ENCODE measurements at places on chromosomes 4 and X.
A peak's percentile ranks its signal among the peaks of the same experiment; 100 is the strongest.

DNA sequence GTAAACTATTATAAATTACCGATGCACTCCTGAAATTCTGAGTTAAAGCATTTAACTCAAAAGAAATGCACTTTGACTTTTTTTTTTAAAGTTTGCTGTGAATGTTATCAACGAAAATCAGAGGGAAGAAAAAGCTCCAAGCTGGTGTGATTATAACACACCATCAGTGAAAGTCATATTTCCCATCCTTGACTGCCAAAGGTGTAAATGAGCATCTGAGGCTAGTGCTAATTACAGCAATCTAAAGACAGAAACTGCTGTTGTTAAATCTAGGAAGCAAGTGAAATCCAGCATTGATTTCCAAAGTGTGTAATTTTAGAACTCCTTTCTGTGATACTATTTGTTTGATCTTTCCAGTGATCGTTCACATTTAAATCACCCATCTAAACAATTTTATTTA is 1538.8 kb downstream of the TECRL start:
- no peaks in the 10 kb centered on the region for H3K4me1 ChIP-seq
- no peak overlapping the region for H3K27ac ChIP-seq
- no peaks in the 10 kb centered on the region for H3K36me3 ChIP-seq
- no peak for DNase-seq

DNA sequence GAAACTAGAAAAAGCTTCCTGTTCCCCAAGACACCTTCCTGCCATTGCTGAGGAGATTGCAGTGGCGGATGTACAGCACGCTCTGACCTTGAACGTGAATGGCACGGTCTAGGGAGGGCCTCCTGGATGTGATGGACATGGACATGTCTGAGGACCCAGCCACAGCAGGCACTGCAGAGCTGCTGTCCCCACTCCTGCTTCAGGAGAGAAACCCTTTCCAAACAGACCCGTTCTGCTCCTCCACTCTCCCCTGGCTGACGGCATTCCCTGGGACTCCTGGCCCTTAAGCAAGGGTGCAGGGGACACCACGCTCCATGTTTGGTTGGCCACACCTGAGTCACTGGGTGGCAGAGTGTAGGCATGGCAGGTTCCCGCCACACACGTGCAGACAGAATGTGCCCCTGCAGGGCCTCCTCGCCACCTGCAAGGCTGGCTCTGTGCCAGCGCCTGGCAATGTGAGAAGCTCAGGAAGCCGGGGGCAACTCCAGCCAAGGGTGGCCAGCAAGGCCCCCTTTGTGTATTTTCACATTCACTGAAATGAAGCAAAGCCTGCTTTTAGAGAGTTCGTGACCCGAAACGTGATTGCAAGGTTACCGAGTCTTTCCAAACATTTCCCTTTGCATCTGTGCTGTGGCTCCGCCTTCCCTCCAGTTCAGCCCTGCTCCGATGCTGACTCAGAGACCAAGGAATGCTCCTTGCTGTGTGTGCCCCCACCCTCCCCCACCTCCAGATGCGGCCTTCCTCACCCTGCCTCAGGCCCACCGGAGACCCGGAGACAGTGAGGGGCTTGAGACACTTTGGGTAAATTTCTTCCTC is 46.1 kb downstream of the HTRA3 start:
- H3K27me3 ChIP-seq: no peaks in the 10 kb centered on the region
- H3K36me3 ChIP-seq: no peaks in the 10 kb centered on the region
- peak; percentile 24 for DNase-seq
- no peak overlapping the region for H3K4me3 ChIP-seq
- H3K4me1 ChIP-seq: peaks cover 3% of the 10 kb centered on the region

- H3K27me3 ChIP-seq: peaks cover 3% of the 10 kb centered on the region
- no peaks in the 10 kb centered on the region for H3K4me1 ChIP-seq
These were observed 93.9 kb upstream of the GATB start for GRCh38 chr4:151854731-151855130.

DNA sequence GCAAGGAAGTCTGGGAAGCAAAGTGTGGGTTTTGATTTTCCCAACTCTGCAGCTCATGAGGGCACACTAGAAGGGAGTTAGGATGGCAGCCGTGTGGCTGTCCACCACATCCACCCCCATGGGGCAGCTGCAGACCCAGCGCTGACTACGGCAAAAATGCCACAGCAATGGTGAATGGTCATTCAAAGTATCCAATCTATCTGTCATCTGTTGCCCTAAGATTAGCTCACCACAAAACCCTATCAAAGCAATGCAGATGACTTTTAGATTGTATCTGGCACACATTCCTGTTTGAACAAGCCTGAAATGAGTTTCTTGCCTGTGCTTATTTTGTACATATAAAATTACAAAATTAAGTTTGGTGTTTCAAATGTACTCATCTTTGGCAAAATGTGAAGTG is 29.7 kb upstream of the HPSE start:
- H3K27ac ChIP-seq: no peak overlapping the region
- no peaks in the 10 kb centered on the region for H3K36me3 ChIP-seq
- DNase-seq: peak; percentile 97
- peaks cover 23% of the 10 kb centered on the region for H3K4me1 ChIP-seq

- no peaks in the 10 kb centered on the region for H3K36me3 ChIP-seq
- no peaks in the 10 kb centered on the region for H3K27me3 ChIP-seq
- no peak overlapping the region for H3K27ac ChIP-seq
- DNase-seq: peak; percentile 22
- no peaks in the 10 kb centered on the region for H3K4me1 ChIP-seq
These were observed 55.3 kb downstream of the PALLD start for GRCh38 chr4:168551945-168552695.

- no peaks in the 10 kb centered on the region for H3K36me3 ChIP-seq
- no peak overlapping the region for H3K27ac ChIP-seq
- H3K27me3 ChIP-seq: no peaks in the 10 kb centered on the region
- H3K4me1 ChIP-seq: no peaks in the 10 kb centered on the region
- no peak for DNase-seq
These were observed 170.0 kb downstream of the RELL1 start for GRCh38 chr4:37516057-37516775.

- H3K4me3 ChIP-seq: no peak overlapping the region
These were observed 33.4 kb downstream of the SLC39A8 start for GRCh38 chr4:102311912-102312311.

GRCh38 chrX:138519296-138519695 is 192.2 kb downstream of the FGF13 start:
- no peaks in the 10 kb centered on the region for H3K4me1 ChIP-seq
- no peak overlapping the region for H3K4me3 ChIP-seq
- no peak for DNase-seq
- H3K27me3 ChIP-seq: no peaks in the 10 kb centered on the region
- no peak overlapping the region for H3K27ac ChIP-seq

GRCh38 chr4:153025406-153025805 is 89.3 kb downstream of the FHDC1 start:
- no peak overlapping the region for H3K27ac ChIP-seq
- H3K36me3 ChIP-seq: no peaks in the 10 kb centered on the region
- H3K4me3 ChIP-seq: no peak overlapping the region
- no peak for DNase-seq

- H3K4me3 ChIP-seq: no peak overlapping the region
- no peaks in the 10 kb centered on the region for H3K4me1 ChIP-seq
- no peaks in the 10 kb centered on the region for H3K27me3 ChIP-seq
- H3K27ac ChIP-seq: no peak overlapping the region
- DNase-seq: no peak
These were observed 26.7 kb upstream of the VEGFD start for GRCh38 chrX:15410947-15411346.

DNA sequence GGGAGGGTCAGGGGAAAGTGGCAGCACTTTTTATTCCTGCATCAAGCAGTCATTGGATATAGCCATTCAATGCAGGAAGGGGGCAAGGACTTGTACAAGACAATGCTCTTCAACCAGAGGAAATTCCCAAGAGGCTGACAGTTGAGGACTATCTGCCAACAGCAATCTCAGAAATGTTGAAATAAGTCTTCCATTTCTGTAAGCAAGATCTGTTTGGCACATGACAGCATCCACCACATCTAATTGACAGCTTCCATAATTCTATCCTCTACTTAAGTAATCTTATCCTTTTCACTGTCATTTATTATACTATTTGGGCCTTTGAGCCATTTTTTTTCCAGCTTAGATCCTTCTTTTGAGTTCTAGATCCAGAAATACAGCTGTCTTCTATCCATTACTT is 110.7 kb downstream of the CFAP299 start:
- no peaks in the 10 kb centered on the region for H3K36me3 ChIP-seq
- no peaks in the 10 kb centered on the region for H3K4me1 ChIP-seq
- no peak for DNase-seq
- H3K27me3 ChIP-seq: no peaks in the 10 kb centered on the region

DNA sequence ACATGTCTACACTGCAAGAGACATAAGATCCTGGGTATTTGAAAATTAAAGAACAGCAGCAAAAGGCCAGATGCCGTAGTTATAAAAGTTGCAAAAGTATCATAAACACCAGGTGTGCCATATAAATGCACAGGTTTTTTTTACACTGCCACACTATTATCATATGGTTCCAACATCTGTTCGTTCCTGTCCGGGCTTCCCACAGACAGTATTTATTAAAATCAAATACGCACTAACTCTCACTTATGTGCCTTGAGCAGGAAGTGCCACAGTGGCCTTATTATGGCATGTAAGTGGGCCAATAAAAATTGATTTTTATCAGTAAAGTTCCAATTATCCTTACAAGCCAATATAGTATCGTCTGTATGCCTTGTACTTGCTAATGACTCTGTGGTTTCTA is 873.2 kb downstream of the RPA4 start:
- H3K36me3 ChIP-seq: no peaks in the 10 kb centered on the region
- H3K4me3 ChIP-seq: no peak overlapping the region
- DNase-seq: no peak
- no peaks in the 10 kb centered on the region for H3K4me1 ChIP-seq
- no peaks in the 10 kb centered on the region for H3K27me3 ChIP-seq

- no peaks in the 10 kb centered on the region for H3K27me3 ChIP-seq
- no peak overlapping the region for H3K27ac ChIP-seq
- DNase-seq: no peak
- H3K4me1 ChIP-seq: no peaks in the 10 kb centered on the region
These were observed 99.0 kb downstream of the ANOS1 start for GRCh38 chrX:8632924-8633323.

DNA sequence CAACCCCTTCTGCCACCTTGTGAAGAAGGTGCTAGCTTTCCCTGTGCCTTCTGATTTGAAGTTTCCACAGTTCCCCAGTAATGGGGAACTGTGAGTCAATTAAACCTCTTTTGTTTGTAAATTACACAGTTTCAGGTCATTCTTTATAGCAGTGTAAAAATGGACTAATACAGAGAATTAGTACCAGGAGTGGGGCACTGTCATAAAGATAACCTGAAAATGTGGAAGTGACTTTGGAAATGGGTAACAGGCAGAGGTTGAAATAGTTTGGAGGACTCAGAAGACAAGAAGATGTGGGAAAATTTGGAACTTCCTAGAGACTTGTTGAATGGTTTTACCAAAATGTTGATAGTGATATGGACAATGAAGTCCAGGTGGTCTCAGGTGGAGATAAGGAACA is 131.0 kb upstream of the HAND2 start:
- no peak overlapping the region for H3K4me3 ChIP-seq
- no peaks in the 10 kb centered on the region for H3K4me1 ChIP-seq
- DNase-seq: no peak
- H3K27me3 ChIP-seq: no peaks in the 10 kb centered on the region
- H3K36me3 ChIP-seq: no peaks in the 10 kb centered on the region
- no peak overlapping the region for H3K27ac ChIP-seq

- H3K4me3 ChIP-seq: no peak overlapping the region
- DNase-seq: peak; percentile 93
- no peaks in the 10 kb centered on the region for H3K36me3 ChIP-seq
- H3K27ac ChIP-seq: no peak overlapping the region
- no peaks in the 10 kb centered on the region for H3K27me3 ChIP-seq
These were observed 75.9 kb downstream of the NAA11 start for GRCh38 chr4:79249881-79250503.

- DNase-seq: no peak
- H3K4me1 ChIP-seq: no peaks in the 10 kb centered on the region
- H3K27me3 ChIP-seq: no peaks in the 10 kb centered on the region
These were observed 117.1 kb upstream of the DKK2 start for GRCh38 chr4:107153228-107153627.

DNA sequence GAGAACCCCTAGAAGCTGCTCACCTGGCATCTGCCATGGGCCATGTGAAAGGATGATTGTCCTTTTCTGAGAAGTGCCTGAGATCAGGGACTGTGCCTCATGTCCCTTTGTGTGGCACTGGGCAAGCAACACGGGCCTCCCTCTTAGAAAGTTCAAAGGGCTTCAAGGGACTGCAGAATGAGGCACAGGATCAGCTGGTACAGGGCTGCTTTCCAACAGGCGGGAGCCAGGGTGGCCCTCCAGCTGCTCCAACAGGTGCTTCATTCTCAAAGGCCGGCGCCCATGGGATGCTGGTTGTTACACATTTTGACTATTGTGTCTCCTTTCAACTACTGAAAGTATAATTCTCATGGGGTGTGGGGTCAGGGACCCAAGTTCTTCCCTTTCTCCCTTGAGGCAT is 114.7 kb downstream of the ENPP6 start:
- H3K36me3 ChIP-seq: no peaks in the 10 kb centered on the region
- no peaks in the 10 kb centered on the region for H3K27me3 ChIP-seq
- no peak overlapping the region for H3K27ac ChIP-seq
- no peak for DNase-seq
- no peak overlapping the region for H3K4me3 ChIP-seq

GRCh38 chrX:140318296-140318695 is 186.6 kb downstream of the SOX3 start:
- no peak for DNase-seq
- H3K36me3 ChIP-seq: no peaks in the 10 kb centered on the region
- H3K4me3 ChIP-seq: no peak overlapping the region
- no peak overlapping the region for H3K27ac ChIP-seq
- H3K27me3 ChIP-seq: no peaks in the 10 kb centered on the region
- no peaks in the 10 kb centered on the region for H3K4me1 ChIP-seq

GRCh38 chrX:13474164-13474516 is 95.3 kb upstream of the EGFL6 start:
- H3K36me3 ChIP-seq: no peaks in the 10 kb centered on the region
- no peak overlapping the region for H3K27ac ChIP-seq
- peak; percentile 9 for DNase-seq
- H3K4me3 ChIP-seq: no peak overlapping the region
- peaks cover 18% of the 10 kb centered on the region for H3K4me1 ChIP-seq
- peaks cover 2% of the 10 kb centered on the region for H3K27me3 ChIP-seq

DNA sequence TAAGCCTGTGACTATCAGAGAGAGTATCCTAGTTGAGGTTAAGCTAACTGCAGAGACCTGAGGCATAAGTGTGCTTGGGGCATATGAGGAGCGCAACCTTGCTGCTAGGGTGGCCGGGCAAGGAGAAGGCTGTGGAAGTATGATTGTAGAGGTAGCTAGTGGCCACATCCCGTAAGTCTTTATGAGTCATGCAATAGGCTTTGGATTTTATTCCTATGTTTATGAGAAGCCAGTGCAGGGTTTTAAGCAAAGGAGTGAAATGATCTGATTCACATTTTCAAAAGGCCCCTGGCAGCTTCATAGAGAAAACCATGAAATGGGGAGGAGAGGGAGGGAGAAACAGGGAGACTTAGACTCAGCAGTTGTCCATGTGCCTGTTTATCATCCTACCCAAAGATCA is 92.1 kb upstream of the WDFY3 start:
- no peak overlapping the region for H3K4me3 ChIP-seq
- no peaks in the 10 kb centered on the region for H3K27me3 ChIP-seq
- no peak overlapping the region for H3K27ac ChIP-seq
- DNase-seq: no peak
- no peaks in the 10 kb centered on the region for H3K4me1 ChIP-seq

GRCh38 chrX:107563824-107564223 is 64.5 kb upstream of the PRPS1 start:
- H3K4me1 ChIP-seq: no peaks in the 10 kb centered on the region
- no peak overlapping the region for H3K27ac ChIP-seq
- DNase-seq: no peak
- H3K4me3 ChIP-seq: no peak overlapping the region

Measured in common myeloid progenitor, CD34-positive (primary cell).